ENCODE measurements at places on chromosomes 4 and X. TPM values are rescaled to one million over a fixed set of nuclear protein-coding genes. Genes with fewer than 3 reads are reported as not detected.

- H3K36me3 ChIP-seq, result peaks cover 3% of the 10 kb centered on the region
- H3K4me3 ChIP-seq, result peak overlapping the region; percentile 96
- DNase-seq, result no peak
- H3K4me1 ChIP-seq, result peaks cover 71% of the 10 kb centered on the region
- H3K27ac ChIP-seq, result peak overlapping the region; percentile 99
Measured at GRCh38 chr4:26862381-26862915, 1.8 kb downstream of the STIM2 start.

DNA sequence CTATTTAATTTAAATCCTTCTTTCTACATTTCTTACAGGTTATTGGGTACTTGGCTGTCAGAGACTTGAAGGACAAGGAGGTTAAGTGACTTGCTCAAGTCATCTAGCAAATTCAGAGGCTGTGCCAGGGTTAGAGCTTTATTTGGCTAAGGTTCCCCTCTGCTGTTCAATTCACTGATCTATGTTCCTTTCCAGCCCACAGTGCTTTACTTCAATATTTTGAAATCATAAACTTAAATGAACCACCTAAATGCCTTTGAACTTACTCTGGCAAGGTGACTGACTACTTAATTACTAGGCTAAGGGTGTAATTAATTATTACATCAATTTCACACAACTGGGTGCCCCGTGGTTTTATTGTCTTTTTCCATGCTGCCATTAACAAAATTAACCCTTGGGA is 288.7 kb downstream of the CAMK2D start:
- H3K27ac ChIP-seq, result no peak overlapping the region
- H3K4me1 ChIP-seq, result peaks cover 69% of the 10 kb centered on the region
- no peaks in the 10 kb centered on the region for H3K27me3 ChIP-seq
- H3K4me3 ChIP-seq, result no peak overlapping the region
- no peak for DNase-seq

CCDC149 gene
- 0.19 TPM for total RNA-seq

GRCh38 chrX:41759817-41760216 is 35.8 kb downstream of the GPR82 start:
- H3K4me1 ChIP-seq, result no peaks in the 10 kb centered on the region
- H3K36me3 ChIP-seq, result no peaks in the 10 kb centered on the region
- peaks cover 15% of the 10 kb centered on the region for H3K27me3 ChIP-seq
- DNase-seq, result peak; percentile 13
- no peak overlapping the region for H3K27ac ChIP-seq

- no peaks in the 10 kb centered on the region for H3K36me3 ChIP-seq
- no peaks in the 10 kb centered on the region for H3K4me1 ChIP-seq
- no peak overlapping the region for H3K27ac ChIP-seq
- H3K27me3 ChIP-seq, result no peaks in the 10 kb centered on the region
- H3K4me3 ChIP-seq, result no peak overlapping the region
- DNase-seq, result no peak
Measured at GRCh38 chrX:118189628-118190027, 73.0 kb upstream of the KLHL13 start.

All from activated T-cell treated with anti-CD3 and anti-CD28 coated beads, Interleukin-2, amount 50 U/mL, for 72 hours (primary cell).